CD4-positive, alpha-beta T cell treated with Interleukin-12 subunit alpha and Interleukin-12 subunit beta, for 1 hour (primary cell): ENCODE measurements at places on chromosomes 4 and X.

DNA sequence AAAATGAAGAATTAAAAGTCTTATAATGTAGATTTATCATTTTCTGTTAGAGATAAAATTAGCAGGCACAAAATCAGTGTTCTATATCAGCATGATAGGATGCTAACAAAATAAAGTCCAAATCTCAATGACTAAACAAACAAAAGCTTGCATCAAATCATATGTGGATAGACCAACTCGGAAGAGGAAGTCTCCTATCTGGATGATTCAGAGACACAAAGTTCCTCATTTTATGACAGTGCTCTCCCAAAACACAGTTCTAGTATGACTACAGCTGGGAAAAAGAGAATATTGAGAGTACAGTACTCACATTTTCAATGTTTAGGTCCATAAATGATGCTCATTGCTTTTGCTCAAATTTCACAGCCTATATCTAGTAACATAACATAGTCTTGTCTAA, 376.1 kb upstream of the CTSO start:
- DNase-seq: no peak

DNA sequence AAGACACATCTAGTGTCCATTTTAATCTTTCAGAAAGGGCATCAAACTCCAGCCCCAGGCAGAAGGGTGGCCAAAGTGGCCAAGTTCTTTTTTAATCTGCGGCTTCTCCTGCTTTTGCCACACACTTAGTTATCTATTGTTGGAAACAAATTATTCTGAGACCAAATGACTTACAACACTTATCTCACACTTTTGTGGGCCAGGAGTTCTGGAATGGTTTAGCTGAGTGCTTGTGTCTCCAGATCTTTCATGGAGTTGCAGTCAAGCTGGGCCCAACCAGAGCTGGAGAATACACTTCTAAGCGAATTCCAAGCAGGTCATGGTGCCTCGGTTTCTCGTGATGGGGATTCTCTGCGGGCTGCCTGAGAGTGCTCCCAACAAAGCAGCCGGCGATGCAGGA, 4.0 kb downstream of the TXK start:
- DNase-seq: no peak

DNA sequence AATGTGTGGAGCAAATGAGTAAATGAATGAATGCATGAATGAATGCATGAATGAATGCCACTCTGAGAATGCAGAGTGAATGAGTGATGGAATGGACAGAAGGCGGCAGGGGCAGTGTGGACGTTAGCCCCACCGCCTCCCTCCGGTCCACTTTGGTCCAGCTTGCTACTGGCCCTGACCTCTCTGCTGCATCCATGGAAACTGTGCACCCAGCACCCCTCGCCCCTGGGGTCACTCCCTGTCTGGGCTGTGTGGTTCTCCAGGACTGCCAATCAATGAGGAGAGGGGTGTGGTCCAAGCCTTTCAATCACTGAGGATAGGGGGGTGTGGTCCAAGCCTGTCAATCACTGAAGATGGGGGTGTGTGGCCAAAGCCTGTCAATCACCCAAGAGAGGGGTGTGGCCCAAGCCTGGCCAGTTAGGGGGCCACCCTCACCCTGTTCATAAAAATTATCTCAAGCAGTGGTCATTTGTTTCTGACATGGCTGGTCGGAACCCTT, 39.2 kb upstream of the ASMTL start:
- peak; percentile 66 for DNase-seq

GRCh38 chrX:56786889-56787733, 58.1 kb downstream of the NBDY start:
- DNase-seq: no peak

DNA sequence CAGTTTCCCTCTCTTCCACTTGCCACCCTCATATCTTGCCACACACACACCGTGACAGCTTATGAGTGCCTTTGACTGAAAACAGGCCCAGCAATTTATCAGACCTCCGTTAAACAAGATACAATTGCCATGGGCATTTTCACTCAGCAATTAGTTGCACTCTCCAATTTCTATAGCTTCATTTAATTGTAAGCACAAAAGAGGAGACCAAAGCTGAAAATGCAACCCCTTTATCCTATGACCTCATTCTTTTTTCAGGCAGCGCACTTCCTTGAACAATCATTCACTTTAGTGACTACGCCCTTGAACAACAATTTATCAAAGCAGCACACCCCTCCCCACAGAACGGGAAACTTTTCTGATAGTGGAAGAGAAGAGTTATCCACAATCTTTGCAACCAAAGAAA, 4.1 kb downstream of the POF1B start:
- DNase-seq: no peak

DNA sequence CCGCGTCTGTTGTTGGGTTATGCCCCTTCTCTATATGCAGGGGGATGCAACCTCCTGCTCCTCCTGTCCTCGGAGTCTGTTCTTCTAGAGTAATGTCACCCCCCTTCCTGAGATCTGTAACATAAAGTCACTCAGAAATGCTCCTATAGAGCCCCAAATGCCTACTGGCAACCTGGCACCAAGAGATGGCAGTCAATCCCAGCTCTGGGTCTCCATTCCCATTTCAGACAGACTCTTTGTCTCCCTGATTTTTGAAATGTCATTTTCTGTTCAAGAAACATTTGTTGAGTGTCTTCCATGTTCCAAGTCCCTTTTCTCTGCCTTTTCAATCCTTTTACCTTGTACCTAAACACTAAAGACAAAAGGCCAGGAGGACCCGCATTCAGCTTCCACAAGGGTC, 9.6 kb upstream of the PRDM8 start:
- DNase-seq: no peak
